ENCODE measurements at places on chromosomes 2 and 18. TPM values are rescaled to one million over a fixed set of nuclear protein-coding genes. Genes with fewer than 3 reads are reported as not detected.

Gene PJVK
- total RNA-seq, result 5.2 TPM

Gene CD8B2
- 0.29 TPM for total RNA-seq

GRCh38 chr2:162256591-162256991 lies 13.3 kb upstream of the FAP start:
- DNase-seq, result no peak

- no peak for DNase-seq
Observed at GRCh38 chr2:231686192-231687100, 21.9 kb upstream of the PTMA start.

DNA sequence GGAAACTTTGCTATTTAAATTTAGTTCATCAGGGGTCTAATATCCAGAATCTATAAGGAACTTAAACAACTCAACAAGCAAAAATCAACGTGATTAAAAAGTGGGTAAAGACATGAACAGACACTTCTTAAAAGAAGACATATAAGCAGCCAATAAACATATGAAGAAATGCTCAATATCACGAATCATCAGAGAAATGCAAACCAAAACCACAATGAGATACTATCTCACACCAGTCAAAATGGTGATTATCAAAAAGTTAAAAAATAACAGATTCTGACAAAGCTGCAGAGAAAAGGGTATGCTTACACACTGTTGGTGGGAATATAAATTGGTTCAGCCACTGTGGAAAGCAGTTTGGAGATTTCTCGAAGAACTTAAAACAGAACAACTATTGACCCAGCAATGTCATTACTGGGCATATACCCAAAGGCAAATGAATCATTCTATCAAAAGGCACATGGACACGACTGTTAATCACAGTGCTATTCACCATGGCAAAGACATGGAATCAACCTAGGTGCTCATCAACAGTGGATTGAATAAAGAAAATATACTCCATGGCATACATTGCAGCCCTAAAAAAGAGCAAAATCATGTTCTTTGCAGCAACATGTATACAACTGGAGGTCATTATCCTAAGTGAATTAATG lies 189.9 kb downstream of the SLC4A10 start:
- DNase-seq, result no peak

- DNase-seq, result no peak
Observed at GRCh38 chr2:10909996-10910341, 1.8 kb upstream of the KCNF1 start.

DNA sequence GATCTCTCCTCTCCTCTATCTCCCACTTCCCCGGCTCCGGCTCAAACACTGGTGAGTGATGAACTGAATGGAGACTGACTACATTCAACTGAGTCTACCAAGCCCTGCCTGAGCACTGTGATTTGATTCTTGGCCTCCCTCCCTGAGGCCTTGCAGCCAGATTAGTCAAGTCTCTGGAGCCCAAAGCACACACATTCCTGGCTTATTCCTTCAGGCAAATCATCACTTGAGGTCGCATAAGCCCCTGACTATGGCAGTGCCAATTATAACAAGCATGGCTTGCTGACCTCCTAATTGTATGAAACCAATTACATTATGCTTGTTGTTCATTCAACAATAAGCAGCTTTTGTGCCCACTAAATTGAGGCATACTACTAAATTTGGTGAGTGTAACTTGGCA lies 34.6 kb downstream of the EFEMP1 start:
- DNase-seq, result no peak
